Spinal cord (tissue), 10 donors: ENCODE measurements at places on chromosomes 13 and 19.

DNA sequence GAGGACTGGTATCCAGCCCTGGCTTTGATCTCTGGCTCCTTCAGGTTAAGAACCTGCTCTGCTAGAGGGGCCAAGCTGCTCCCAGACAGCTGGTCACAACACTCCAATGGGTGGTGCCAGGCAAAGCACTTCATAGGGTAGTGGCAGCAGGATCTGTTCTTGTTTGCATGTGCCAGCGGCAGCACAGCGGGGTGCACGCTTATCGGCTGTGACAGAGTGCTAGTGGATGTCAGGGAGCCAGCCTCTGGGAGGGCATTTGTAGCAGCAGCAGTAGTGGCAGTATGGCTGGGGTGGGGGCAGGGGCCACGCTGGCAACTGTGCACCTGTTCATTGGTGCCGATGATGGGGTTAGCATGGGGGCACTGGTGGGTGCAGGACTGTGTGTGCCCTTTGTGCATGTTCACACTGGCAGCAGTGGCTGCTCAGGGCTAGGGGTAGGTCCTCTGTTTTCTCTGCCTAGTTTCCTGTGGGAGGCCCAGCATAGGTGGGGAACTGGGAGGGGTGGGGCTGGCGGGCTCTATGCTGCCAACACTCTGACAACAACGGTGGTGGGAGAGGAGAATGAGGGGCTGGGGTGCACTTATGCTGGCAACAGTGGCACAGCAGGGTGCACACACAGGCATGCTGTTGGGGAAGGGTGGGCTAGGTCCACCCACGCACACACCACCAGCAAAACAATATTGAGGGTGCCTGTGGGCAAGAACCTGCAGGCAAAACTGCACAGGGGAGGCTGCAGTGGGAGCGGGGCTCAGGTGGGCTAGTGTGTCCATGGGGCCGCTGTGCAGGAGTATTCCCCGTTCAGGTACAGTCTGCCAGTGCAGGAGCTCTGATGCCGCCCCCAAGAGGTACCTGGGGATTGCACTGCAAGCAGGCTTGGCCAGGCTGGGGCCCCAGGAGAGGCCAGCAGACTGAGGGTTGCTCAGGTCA, 19.3 kb downstream of the AP1M1 start:
- DNase-seq, result no peak

GRCh38 chr19:7806234-7806633, 23.8 kb upstream of the EVI5L start:
- DNase-seq, result no peak

DNA sequence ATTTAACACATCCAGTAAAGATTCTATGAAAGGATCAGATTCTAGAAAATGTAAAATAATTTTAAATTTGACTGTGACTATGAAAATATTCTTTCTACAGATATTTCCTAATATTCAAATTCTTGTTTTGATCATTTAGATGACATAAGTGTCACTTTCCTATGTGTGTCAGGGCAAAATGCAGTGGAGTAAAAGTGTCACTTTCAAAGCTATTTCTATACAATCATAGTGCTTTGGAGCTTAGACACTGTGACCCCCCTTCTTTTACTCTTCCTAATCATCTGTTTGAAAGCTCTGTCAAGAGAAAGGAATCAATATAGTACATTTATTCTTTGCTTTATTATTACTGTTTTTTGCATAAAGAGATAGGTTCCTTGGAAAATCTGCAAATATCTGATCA, 492.0 kb downstream of the DCT start:
- no peak for DNase-seq

DNA sequence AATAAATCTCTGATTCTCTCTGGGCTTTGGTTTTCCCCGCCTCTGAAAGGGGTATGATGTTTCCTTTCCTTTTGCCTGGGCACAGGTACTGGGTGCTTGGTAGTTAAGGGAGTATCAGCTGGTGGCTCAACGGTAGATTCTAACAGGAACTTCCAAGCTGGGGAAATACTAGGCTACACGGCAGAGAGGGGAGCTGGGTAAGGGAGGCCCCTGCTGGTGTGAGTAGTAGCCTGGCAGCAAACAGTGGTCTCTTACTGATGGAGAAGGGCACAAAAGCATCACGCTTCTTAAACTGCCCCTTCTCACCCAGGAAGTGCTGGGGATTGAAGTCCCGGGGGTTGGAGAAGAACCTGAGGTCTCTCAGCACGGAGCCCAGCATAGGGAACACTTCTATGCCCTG, 26.9 kb upstream of the CYP2A7 start:
- no peak for DNase-seq

GRCh38 chr19:15248106-15248505, 15.9 kb upstream of the EPHX3 start:
- DNase-seq, result no peak

DNA sequence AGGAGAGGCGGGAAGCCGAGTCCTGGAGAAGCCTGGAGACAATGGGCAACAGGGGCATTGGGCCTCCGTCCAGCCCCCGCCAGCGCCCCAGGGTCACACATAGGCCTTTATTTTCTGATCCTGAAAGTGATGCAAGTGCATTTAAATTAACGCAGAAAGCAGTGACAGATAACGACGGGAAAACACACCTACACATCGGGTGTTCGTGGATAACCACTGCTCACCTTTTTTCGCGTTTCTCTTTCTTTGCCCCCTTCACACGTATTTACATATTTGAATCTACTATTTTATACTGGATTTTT, 30.4 kb upstream of the GRTP1 start:
- DNase-seq, result no peak

DNA sequence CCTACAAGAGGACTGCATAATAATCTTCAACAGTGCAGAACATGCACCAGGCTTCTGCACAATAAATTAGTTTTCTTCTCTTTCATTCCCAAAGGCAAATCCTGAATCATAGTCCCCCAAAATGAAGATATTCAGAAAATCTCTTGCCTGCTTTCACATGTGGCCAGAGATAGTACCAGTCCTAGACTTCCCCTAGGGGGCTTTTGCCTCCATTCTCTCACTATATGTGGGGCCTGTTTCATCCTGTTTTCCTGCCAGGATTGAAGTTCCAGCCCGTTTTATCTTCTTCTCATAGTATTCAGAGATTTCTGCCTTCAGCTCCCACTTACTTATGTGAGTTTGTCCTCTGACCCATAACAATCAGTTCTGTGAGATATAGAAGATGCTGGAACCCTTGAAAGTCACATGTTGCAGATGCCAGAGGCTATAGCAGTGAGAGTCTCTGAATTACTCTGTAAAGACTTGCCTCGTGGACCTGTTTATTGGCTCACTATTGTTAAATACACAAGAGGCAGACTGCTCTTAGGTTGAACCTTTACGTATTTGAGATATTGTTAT, 421.9 kb upstream of the PCDH9 start:
- no peak for DNase-seq

DNA sequence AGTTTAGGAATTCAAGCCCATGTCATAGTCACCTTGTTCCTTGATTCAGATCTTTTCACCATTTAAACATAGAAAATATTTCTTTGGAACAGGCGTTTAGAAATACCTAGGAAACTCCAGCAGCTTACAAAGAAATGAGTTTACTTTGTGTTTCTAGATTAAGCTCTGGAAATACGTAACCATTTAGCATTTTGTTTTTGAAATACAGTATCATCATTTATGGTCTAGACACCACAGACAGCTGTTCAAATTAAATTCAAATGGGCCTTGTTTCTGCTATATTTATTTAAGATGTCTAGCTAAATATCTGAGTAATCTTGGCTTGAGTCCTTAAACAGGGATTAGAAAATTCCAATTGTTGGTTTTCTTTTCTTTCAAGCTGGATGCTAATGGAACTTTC, 228.5 kb downstream of the NDFIP2 start:
- no peak for DNase-seq

DNA sequence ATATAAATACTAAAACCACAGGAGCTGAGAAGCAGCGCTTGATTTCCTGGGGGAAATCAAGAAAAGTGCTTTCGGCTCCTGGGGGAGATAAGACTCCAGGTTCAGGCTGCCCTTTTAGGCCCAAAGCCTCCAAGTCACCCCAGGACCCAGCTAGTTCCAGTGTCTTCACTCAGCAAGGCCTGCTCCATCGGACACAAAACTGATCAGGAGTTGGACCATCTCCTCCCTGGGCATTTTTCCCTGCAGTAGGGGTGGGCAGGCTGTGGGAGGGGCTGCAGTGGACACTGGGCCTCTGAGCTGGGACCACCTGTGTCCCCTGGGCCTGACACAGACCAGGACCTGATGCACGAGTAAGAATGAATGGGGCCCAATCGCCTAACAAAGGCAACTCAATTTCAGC, 15.2 kb downstream of the C19orf12 start:
- no peak for DNase-seq

DNA sequence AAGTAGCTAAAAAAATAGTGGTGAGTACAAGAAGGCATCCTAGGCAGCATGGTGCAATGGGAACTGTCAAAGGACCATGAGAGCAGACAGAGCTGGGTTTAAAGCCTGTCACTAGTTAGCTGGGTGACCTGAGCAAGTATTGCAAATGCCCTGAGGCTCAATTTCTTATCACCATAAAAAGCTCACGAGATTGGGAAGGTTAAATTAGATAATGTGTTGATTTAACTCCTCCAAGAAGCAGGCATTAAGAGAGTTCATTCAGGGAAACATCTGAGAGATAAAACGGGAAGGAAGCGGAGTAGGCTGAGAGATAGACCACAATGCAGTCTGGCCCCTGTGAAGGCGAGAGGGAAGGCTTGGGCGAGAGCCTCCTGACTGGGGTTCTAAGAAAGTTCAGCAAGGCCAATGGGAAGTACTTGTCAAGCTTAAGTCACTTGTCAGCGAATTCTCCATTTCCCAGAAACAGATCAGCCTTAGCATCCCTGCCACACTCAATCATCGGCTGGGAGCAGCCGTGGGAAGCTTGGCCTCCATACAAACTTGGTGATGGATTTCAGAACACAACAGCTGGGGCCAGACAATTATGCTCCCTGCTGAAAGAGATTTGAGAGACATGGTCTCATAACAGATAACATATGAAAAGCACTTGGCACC, 105.5 kb downstream of the POU4F1 start:
- peak; percentile 45 for DNase-seq

- no peak for DNase-seq
Measured at GRCh38 chr13:112071723-112072533, 5.0 kb downstream of the SOX1 start.

- DNase-seq, result no peak
Measured at GRCh38 chr19:40693150-40693788, 2.8 kb upstream of the NUMBL start.

- peak; percentile 9 for DNase-seq
Measured at GRCh38 chr13:59111751-59112171, 1052.0 kb downstream of the DIAPH3 start.

- no peak for DNase-seq
Measured at GRCh38 chr13:34361560-34361959, 543.6 kb downstream of the RFC3 start.

GRCh38 chr13:103243495-103243894, 177.3 kb upstream of the SLC10A2 start:
- no peak for DNase-seq

- DNase-seq, result no peak
Measured at GRCh38 chr19:19486343-19487076, 28.8 kb downstream of the TSSK6 start.

GRCh38 chr13:24709186-24709913, 29.1 kb downstream of the ATP12A start:
- DNase-seq, result no peak

DNA sequence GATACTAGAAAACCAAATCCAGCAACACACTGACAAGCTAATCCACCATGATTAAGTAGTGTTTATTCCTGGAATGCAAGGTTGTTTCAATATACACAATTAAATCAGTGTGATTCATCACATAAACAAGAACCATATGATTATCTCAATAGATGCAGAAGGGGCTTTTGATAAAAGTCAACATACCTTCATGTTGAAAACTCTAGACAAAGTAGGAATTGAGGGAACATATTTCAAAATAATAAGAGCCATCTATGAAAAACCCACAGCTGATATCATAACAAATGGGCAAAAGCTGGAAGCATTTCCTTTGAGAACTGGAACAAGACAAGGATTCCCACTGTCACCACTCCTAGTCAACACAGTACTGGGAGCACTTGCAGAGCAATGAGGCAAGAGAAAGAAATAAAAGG, 213.6 kb upstream of the CSNK1A1L start:
- no peak for DNase-seq

- no peak for DNase-seq
Measured at GRCh38 chr19:34926361-34926684, 380 bp upstream of the ZNF30 start.

DNA sequence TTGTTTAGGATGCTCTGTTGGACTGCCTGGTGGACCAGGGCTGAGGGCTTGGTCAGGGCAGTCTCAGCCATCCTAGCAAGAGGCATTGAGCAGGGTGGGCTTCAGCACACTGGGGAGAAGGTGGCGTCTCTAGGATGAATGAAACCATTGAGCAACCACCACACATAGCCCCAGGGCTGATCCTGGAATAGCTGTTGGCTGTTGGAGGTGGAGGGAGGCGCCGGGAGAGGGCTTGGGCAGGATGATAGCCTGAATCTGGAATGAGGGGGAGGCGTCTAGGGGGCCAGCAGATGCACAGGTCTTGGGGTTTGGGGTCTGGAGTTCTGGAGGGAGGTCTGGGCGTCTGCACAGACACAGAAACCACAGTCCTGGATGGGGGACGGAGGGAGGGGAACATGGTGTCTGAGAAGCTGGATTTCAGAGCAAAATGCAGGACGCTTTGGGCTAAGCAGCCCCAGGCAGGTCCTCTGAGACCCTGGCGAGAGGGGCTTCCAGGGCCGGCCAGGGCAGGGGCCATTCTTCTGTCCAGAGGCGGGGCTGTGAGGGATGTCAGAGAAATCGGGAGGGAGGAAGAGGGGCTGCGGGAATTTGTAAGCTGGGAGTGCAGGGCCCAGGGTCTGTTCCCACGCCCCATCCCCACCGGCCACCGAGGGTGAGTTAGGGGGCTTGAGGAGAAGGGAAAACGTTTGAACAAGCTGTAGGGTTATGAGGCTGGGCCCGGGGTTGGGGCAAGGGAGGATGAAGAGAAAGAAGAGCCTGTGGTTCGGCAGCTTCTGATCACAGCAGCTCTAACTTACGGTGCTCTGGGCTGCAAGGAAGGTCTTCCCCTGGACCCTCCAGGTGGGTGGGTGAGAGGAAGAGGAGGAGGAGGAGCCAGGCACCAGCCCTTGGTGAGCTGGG, 5.2 kb downstream of the TRAPPC5 start:
- DNase-seq, result no peak

GRCh38 chr13:39862900-39863299, 207.4 kb downstream of the COG6 start:
- DNase-seq, result no peak

- DNase-seq, result no peak
Measured at GRCh38 chr13:44693156-44693764, 117.1 kb upstream of the TSC22D1 start.

DNA sequence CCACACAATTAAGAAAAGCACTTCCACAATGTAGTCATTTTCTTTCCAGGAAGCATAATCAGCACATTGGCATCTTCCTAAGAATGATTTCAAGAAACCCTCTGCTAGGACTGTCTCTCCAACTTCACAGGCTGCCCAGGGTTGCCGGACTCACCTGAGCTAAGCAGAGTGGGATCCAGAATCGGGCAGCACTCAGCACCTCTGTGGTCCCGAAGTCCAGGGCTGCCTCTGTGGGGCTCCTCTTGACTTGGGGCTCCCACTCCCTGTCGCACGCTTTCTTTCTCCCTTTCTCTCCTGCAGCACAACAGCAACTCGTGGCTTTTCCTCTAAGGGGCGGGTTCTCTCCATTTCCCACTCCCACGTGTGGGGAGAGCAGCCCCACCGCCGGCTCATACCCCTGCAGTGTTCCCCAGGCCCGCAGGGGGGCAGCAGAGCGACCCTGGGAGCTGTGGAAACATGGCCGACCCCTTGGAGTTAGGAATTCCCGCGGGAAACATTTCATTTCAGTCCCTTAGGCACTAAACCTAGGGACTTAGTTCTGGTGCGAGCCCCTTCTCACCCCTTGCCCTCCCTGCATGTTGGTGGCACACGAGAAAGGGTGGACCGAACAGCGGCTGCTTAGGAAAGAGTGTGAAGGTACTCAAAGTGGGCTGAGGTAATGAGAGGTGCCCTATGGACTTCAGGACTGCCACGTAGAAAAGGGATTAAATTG, at the start of gene TMEM272:
Gene TMEM272 (minus strand): TSS at position 316 of the 712 bp plus-strand sequence. CDS start 6,647 bp downstream, outside the sequence.
- no peak for DNase-seq
